ENCODE measurements at places on chromosomes 12 and 14. TPM values are rescaled to one million over a fixed set of nuclear protein-coding genes. Genes with fewer than 3 reads are reported as not detected.

GRCh38 chr14:87899228-87899627, 93.8 kb downstream of the GALC start:
- no peak for DNase-seq
- H3K4me1 ChIP-seq = no peaks in the 10 kb centered on the region
- no peak overlapping the region for H3K4me3 ChIP-seq
- no peaks in the 10 kb centered on the region for H3K36me3 ChIP-seq

GRCh38 chr14:54712465-54713200, 145.7 kb downstream of the SAMD4A start:
- peak overlapping the region; percentile 26 for H3K4me3 ChIP-seq
- H3K27me3 ChIP-seq = no peaks in the 10 kb centered on the region
- H3K27ac ChIP-seq = peak overlapping the region; percentile 84
- no peaks in the 10 kb centered on the region for H3K36me3 ChIP-seq

DNA sequence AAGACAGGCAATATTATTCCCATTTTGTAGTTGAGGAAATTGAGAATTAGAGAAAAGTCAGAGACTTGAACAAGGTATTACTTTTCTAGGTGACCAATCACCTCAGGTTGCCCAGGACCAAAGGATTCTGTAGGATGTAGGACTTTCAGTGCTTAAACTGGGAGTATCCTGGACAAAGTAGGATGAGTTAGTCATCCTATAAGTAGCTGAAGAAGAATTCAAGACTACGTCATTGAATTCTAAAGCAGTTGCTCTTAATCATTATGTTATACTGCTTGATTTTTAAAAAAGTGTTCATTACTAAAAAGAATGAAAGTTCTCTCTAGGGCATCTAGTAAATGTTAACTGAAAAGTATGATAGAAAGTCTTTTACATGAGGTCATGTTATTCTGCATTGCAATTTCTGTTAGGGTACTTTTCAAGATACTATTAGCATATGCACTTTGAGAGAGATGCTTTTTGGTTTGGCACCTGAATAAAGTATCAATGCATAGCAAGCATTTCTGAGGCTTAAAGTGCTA, 101.7 kb downstream of the RTN1 start:
- no peaks in the 10 kb centered on the region for H3K4me1 ChIP-seq
- DNase-seq = no peak
- no peaks in the 10 kb centered on the region for H3K36me3 ChIP-seq
- H3K27me3 ChIP-seq = no peaks in the 10 kb centered on the region
- no peak overlapping the region for H3K4me3 ChIP-seq
- no peak overlapping the region for H3K27ac ChIP-seq

- H3K27ac ChIP-seq = peak overlapping the region; percentile 47
- no peaks in the 10 kb centered on the region for H3K36me3 ChIP-seq
- DNase-seq = no peak
- H3K4me1 ChIP-seq = peaks cover 73% of the 10 kb centered on the region
These were observed 21.6 kb upstream of the NR4A1 start for GRCh38 chr12:52029685-52030084.

DNA sequence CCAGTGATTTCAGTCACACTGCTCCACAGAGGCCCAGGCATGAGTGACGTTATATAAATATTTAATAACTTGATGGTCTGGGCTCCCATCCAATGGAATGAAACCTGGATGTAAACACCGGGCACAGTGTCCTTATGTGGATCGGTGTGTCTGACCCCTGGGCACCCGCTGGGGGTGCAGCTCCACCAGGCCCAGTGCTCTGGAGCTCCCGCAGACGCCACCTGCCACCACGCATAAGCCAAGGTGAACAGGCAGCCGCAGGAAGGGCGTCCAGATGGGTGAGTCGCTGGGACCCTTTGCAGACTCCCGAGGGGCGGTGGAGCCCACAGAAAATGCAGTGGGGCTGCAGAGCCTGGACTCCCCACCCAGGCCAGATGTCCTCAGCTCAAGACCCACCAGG, 121.6 kb downstream of the SCARB1 start:
- no peak overlapping the region for H3K4me3 ChIP-seq
- H3K4me1 ChIP-seq = peaks cover 36% of the 10 kb centered on the region
- H3K27me3 ChIP-seq = no peaks in the 10 kb centered on the region
- DNase-seq = no peak
- H3K27ac ChIP-seq = peak overlapping the region; percentile 38
- H3K36me3 ChIP-seq = no peaks in the 10 kb centered on the region

GRCh38 chr12:44869503-44869902, 6.6 kb downstream of the NELL2 start:
- H3K4me1 ChIP-seq = no peaks in the 10 kb centered on the region
- DNase-seq = no peak
- no peak overlapping the region for H3K4me3 ChIP-seq
- no peaks in the 10 kb centered on the region for H3K36me3 ChIP-seq
- H3K27ac ChIP-seq = no peak overlapping the region
- H3K27me3 ChIP-seq = peaks cover 48% of the 10 kb centered on the region

- peak overlapping the region; percentile 78 for H3K27ac ChIP-seq
- no peaks in the 10 kb centered on the region for H3K36me3 ChIP-seq
- H3K4me1 ChIP-seq = peaks cover 23% of the 10 kb centered on the region
- no peak for DNase-seq
These were observed 20.3 kb upstream of the AMN1 start for GRCh38 chr12:31749024-31749704.

- no peaks in the 10 kb centered on the region for H3K36me3 ChIP-seq
- H3K4me3 ChIP-seq = no peak overlapping the region
- no peak overlapping the region for H3K27ac ChIP-seq
- H3K27me3 ChIP-seq = peaks cover 23% of the 10 kb centered on the region
These were observed 148.6 kb upstream of the VASH1 start for GRCh38 chr14:76612654-76613053.

GRCh38 chr12:89173096-89173495, 179.2 kb downstream of the DUSP6 start:
- no peak overlapping the region for H3K27ac ChIP-seq
- no peak overlapping the region for H3K4me3 ChIP-seq
- no peaks in the 10 kb centered on the region for H3K27me3 ChIP-seq
- no peaks in the 10 kb centered on the region for H3K36me3 ChIP-seq
- no peaks in the 10 kb centered on the region for H3K4me1 ChIP-seq

GRCh38 chr14:95931384-95931783, 54.8 kb downstream of the TUNAR start:
- no peak for DNase-seq
- H3K4me3 ChIP-seq = no peak overlapping the region

GRCh38 chr14:22896760-22897159, 13.7 kb downstream of the REM2 start:
- H3K4me1 ChIP-seq = peaks cover 9% of the 10 kb centered on the region
- DNase-seq = no peak

DNA sequence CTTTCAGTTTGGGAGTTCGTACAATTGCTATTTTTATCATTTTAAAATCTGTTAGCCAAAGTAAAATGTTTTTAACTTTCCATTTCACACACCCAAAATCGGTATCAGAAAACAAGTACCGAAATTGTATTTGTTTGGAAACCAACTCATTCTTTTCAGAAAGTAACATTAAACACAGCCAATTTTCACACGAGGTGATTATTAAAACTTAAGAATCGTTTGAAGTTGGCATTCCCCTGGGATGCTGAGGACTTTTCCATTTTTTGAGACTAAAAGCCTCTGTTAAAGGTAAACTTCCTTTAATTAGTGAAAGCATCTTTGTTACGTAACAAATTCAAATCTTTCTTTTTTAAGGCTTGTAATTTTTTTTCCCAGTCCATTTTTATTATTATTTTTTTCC, 623.0 kb downstream of the VRK1 start:
- DNase-seq = no peak
- no peak overlapping the region for H3K4me3 ChIP-seq
- H3K36me3 ChIP-seq = no peaks in the 10 kb centered on the region
- no peak overlapping the region for H3K27ac ChIP-seq
- H3K27me3 ChIP-seq = peaks cover 70% of the 10 kb centered on the region
- H3K4me1 ChIP-seq = no peaks in the 10 kb centered on the region

DNA sequence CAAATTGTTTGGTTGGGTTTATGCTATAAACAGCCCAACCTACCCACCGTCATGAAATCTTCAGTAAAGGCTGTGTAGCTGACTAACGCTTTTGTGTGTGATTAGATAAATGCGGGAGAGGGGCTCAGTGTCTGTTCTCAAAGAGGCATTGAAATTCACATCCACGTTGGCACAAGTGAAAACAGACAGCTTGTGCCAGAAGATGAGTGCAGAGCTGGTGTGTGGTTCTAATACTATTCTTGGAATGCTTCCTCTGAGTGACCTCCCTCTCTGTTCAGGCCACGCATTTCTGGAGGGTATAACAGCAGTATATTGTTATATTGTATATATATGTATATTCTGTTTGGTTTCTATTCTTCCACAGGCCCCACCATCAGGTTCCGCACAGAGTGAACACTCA, 263.8 kb downstream of the APAF1 start:
- H3K4me1 ChIP-seq = no peaks in the 10 kb centered on the region
- H3K4me3 ChIP-seq = no peak overlapping the region
- peaks cover 34% of the 10 kb centered on the region for H3K27me3 ChIP-seq
- no peaks in the 10 kb centered on the region for H3K36me3 ChIP-seq
- DNase-seq = no peak

DNA sequence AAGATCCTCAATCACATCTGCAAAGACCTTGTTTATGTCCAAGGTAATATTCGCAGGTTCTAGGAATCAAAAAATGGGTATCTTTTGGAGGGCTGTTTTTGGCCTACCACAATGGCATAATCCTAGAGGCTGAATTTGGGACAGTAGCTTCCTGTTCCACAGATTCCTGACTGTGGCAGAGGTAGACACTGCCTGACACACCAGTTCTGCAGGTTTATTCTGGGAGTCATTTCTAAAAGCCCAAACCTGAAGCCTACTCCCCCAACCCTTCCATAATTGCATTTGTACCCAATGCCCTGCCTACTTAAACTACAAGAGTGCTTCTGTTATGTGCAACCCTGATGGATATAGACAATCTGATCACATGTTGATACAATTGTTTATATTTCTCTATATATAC, 378.9 kb downstream of the PCNX1 start:
- DNase-seq = no peak
- H3K4me3 ChIP-seq = no peak overlapping the region
- H3K4me1 ChIP-seq = no peaks in the 10 kb centered on the region
- no peak overlapping the region for H3K27ac ChIP-seq
- H3K27me3 ChIP-seq = peaks cover 14% of the 10 kb centered on the region

- no peaks in the 10 kb centered on the region for H3K27me3 ChIP-seq
- no peaks in the 10 kb centered on the region for H3K36me3 ChIP-seq
- DNase-seq = no peak
- no peaks in the 10 kb centered on the region for H3K4me1 ChIP-seq
- no peak overlapping the region for H3K27ac ChIP-seq
These were observed 33.2 kb upstream of the GUCY2C start for GRCh38 chr12:14729586-14729985.

GRCh38 chr12:46903058-46903457, 77.3 kb upstream of the SLC38A4 start:
- H3K36me3 ChIP-seq = no peaks in the 10 kb centered on the region
- H3K4me1 ChIP-seq = no peaks in the 10 kb centered on the region
- no peaks in the 10 kb centered on the region for H3K27me3 ChIP-seq
- DNase-seq = no peak
- H3K4me3 ChIP-seq = no peak overlapping the region

DNA sequence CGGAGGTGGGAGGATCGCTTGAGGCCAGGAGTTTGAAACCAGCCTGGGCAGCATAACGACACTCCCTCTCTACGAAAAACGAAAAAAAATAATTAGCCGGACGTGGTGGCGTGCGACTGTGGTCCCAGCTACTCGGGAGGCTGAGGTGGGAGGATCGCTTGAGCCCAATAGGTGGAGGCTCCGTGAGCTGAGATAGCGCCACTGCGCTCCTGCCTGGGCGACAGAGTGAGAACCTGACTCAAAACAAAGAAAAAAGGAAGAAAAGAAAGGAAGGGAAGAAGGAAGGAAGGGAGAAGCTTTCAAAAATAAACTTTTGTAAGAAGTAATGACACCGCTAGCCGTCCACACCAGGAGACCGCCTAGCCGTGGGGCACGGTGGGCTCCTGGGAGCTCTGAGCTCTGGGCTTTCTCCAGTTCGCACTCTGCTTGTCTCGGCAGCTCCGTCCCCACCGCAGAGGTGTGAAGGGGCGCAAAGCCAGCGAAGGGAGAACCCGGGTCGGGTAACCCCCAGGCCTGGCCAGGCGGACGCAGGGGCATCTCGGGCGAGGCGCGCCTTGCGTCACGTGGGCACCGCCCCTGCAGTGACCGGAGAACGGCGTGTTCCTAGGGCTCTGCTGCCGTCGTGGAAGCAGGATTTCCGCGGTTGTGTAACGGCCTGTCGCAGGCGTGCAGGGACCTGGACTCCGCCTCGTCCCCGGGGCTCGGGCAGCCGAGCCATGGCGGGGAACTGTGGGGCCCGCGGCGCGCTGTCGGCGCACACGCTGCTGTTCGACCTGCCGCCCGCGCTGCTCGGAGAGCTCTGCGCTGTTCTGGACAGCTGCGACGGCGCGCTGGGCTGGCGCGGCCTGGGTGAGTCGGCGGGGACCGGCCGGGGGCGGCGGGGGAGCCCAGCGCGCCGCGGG, at the start of gene IRAK3:
TSS of gene IRAK3 (plus strand) at position 631 of the 902 bp plus-strand sequence. CDS start at position 717, 86 bp downstream.
- DNase-seq = peak; percentile 91
- H3K4me1 ChIP-seq = peaks cover 28% of the 10 kb centered on the region
- H3K27me3 ChIP-seq = peaks cover 20% of the 10 kb centered on the region
- H3K4me3 ChIP-seq = peak within 1 kb of the TSS; percentile 71
- no peaks in the 10 kb centered on the region for H3K36me3 ChIP-seq
- peak within 1 kb of the TSS; percentile 96 for H3K27ac ChIP-seq

Gene C12orf56
- total RNA-seq = not detected

Gene CLEC2A
- total RNA-seq = not detected

Gene IL31
- total RNA-seq = not detected

Gene TAS2R13
- total RNA-seq = 0.41 TPM

Gene PIWIL1
- not detected for total RNA-seq

Gene TEP1
- total RNA-seq = 9.7 TPM
